ENCODE measurements at places on chromosomes 12 and 14.

GRCh38 chr14:74763803-74764531 lies 851 bp downstream of the YLPM1 start:
- no peak for DNase-seq

DNA sequence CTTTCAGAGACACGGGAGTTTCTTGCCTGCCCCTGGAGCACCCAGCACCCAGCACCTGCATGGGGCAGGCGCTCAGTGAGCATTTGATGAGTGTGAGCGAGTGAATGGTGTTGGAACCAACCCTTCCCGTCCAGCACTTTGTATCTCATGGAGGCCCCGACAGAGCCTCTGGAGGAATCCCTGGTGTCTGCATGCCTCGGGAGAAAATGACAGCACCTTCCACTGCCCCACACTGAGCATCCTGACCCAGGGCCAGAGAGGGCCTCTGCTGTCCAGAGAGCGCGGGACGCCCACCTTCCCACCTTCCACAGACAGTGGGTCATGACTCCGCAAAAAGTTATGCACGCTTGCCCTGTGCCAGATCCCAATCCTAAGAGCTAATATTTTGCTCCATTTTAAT lies 103.0 kb upstream of the BCL11B start:
- no peak for DNase-seq

- no peak for DNase-seq
These were observed 10.6 kb upstream of the KRT74 start for GRCh38 chr12:52584156-52584682.

GRCh38 chr12:70583251-70583650 lies 54.0 kb downstream of the PTPRB start:
- DNase-seq: no peak

DNA sequence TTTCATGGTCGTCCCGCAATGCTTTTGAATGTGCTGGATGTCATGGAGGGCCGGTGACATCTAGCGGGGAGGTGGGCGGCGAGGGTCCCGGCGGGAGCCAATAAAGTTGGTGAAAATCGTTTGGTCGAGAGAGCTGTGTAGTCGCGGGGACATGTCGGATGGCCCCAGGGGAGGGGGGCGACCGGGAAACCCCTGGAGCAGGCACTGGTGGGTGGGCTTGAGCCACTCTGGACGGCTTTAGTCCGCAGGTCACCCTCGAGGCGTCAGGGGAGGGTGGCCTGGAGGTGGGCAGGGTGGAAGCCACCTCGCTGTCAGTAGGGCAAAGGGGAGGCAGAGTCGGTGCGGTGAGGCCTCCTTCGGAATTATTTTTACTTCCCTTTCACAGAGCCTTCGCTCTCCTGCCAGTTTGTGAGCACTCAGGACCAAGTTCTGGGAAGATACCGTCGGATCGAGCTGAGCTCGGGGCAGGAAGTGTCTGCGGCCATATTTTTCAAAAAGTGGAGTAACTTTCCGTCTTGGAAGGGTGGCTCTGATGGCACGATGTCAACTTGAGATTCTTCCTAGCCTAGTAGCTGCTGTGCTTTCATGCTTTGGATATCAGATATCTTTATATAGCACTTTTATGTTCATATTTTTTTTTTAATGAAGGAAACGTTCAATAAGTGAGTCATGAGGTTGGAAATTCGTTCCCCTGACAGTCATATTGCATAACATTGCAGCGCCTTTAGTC lies 28.2 kb downstream of the WBP11 start:
- no peak for DNase-seq

DNA sequence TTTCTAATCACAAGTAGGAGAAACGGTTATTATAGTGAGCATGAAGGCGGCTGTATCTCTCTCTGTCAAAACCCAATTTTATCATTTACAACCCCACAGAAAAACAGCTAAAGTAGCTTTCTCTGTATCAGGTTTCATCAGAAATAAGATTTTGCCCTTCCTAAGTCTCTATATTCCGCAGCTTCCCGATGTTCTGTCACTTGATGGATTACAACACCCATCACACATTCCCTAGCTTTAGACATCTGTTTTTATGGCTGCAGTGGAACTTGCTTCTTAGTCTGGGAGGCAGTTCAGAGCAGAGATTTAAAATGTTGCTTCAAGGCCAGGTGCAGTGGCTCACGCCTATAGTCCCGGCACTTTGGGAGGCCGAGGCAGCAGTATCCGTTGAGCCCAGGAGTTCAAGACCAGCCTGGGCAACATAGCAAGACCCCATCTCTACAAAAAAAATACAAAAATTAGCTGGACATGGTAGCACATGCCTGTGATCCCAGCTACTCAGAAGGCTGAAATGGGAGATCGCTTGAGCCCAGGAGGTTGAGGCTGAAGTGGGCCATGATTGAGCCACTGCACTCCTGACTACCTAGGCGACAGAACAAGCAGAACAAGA lies 27.6 kb upstream of the FOXN3 start:
- no peak for DNase-seq

GRCh38 chr12:98439981-98440581 lies 75.3 kb upstream of the TMPO start:
- no peak for DNase-seq

GRCh38 chr14:22314183-22314820 lies 274.7 kb downstream of the DAD1 start:
- DNase-seq: no peak

DNA sequence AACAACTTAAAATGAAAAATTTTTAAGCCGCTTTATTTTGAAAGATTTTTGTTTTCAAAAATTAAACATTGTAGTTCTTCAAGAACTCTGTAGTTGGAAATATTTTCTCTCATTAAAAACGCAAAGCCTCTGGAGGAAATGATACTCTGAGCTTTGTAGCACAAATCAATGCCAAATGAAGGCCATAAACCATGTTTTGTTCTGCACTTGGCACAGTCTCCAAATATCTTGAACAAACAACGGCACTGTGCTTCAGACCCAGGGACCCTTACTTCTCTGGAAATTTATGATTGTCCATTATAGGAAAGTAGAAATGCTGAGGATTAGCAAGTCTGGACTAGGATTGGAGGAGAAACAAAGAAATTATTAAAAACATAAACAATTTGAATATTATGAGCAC lies 160.8 kb upstream of the BMP4 start:
- DNase-seq: no peak

DNA sequence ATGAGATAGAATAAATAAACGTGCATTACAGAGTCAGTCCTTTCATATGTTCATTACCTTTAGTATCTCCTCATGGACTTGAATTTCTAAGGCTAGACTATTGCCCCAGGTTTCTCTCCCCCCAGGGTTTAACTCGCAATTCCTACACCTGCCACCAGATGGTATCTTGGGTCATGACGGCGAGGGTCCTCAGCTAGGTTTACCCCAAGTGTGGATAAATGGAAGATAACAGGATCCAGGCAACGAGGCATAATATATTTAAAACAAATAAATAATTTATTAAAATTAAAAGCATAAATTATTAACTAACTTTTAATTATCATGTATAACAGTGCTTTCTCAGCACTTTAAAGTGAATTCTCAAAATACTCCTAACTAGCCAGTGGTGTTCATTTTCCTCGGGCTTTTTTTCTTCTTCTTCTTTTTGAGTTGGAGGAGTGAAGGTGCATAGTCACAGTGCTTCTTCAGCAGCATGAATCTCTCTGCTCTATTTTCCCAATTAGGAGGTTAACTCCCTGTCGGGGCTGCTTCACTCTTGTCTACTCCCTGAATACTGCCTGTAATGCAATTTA lies 243.5 kb upstream of the CAND1 start:
- DNase-seq: no peak

GRCh38 chr12:14567351-14568162 lies at the start of gene PLBD1:
Gene PLBD1, minus strand, starts transcription at chr12:14567883. Its CDS starts 187 bp downstream, at chr12:14567696.
- DNase-seq: no peak

DNA sequence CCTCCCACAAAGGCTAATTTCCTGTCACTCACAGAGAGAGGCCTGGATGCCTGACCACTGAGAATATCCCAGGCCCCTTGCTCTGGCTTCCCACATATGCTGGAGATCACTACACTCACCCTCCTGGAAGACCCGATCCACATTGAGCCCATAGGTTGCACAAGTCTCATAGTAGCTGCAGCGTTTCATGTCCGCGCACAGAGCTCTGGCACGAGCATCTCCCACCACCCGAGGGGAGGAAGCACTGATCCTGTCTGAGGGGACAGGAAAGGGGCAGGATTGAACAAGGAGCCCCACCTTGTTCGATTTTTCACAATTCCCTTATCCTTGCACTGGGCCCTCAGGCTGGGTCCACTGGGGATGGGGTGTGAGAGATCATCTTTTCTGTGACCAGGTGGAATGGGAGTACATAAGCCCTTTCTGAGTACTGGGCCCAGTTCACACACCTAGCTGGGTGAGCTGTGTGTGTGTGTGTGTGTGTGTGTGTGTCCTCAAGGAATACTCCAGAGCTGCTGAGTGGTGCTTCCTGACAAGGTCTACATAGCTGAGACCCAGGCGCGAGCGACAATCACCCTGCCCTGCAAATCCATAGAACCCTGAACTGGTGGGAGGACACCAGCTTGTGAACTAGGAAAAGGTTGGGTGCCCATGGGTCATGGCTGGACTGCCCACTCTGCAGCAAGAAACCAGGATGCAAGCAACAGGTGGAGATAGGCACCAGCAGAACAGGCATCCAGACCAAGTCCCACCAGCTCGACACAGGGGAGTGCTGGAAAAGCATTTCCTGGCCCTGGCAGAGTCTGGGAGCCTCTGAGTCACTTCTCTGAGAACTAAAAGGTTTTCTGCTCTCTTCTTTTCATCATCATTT lies 5.6 kb downstream of the AGAP2 start:
- DNase-seq: no peak

- no peak for DNase-seq
These were observed 41.9 kb upstream of the ZFP36L1 start for GRCh38 chr14:68834816-68835215.

DNA sequence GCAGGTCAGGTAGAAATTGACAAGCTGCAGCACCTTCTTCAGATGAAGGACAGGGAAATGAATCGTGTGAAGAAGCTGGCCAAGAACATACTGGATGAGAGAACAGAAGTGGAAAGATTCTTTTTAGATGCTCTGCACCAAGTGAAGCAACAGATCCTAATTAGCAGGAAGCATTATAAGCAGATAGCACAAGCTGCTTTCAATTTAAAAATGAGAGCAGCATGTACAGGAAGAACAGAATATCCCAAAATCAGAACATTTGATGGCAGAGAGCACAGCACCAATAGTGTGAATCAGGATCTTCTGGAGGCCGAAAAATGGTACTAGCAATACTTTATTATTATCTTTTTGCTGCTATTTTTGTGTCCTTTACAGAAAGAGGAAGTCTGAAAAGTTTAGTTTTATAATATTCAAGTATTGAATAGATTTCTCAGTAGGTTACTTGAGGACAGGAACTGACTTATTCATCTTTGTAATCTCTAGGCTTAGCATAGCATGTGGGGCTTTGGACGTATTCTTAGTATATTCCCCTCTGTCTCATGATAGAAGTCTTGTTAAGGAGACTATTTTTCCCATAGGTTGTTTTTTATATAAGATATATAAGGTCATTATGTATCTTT lies 30.8 kb downstream of the BBOF1 start:
- DNase-seq: no peak

- DNase-seq: no peak
These were observed 1.1 kb downstream of the SMIM10L1 start for GRCh38 chr12:11171969-11172675.

DNA sequence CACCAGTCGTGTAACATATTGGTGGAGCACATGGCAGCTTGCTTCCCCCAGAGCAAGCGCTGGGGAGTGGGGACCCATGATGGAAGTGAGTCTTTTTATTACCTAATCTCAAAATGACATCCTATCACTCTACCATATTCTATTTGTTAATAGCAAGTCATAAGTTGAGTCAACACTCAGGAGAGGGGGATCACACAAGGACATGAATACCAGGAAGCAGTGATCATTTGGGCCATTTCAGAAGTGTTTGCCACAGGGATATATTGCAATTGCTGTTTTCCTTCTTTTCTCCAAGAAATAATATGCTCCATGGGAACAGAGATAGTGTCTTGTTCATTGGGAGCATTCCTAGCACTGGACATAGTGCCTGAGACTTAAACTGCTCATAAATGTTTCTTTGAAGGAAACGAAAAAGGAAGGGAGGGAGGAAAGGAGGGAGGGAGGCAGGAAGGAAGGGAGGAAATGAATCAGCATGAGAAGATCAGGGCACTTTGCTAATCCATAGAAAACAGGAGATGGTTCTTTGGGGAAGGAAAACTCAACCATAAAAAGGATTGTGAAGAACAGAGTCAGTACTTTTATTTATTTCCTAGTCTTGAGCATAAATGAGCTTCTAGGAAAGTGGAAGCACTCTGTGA lies 39.2 kb upstream of the EEA1 start:
- no peak for DNase-seq

- no peak for DNase-seq
These were observed 84.8 kb upstream of the MAP1LC3B2 start for GRCh38 chr12:116474331-116474730.

- no peak for DNase-seq
These were observed 25.7 kb downstream of the ALKBH1 start for GRCh38 chr14:77682158-77682553.

DNA sequence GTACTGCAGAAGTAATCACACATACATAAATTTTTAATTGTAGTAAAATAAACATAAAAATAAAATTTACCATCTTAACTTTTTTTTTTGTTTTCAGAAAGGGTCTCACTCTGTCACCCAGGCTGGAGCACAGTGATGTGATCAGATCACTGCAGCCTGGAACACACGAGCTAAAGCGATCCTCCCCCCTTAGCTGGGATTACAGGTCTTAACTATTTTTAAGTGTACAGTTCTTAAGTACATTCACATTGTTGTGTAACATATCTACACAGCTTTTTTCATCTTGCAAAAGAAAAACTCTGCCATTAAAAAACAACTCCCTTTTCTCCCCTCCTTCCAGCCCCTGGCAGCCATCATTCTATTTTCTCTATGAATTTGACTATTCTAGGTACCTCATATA lies 92.3 kb downstream of the PPP1R12A start:
- no peak for DNase-seq

- no peak for DNase-seq
These were observed 42.9 kb downstream of the WNK1 start for GRCh38 chr12:795305-795704.

GRCh38 chr14:79652513-79653307 lies 558.6 kb downstream of the DIO2 start:
- no peak for DNase-seq

- DNase-seq: no peak
These were observed 760 bp downstream of the ACTN1 start for GRCh38 chr14:68978172-68978911.

DNA sequence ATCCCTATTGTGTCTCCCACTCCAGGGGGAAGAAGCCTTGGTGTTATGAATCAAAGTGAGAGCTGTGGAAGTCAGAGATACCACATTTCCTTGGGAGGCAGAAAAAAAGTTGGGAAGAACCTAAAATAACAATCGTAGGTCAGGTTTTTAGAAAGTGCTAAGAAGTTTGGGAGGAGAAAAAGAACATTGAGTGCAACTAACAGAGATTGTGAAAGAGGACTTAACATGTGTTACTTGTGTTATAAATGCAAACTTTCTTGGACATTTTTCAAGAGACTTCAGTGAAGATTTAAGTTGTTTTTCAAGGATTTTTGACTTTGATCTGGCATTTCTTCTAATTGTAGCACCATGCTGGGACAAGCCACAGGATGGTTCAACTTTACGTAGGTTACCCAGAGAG lies 7.8 kb upstream of the ERP27 start:
- DNase-seq: no peak
